ENCODE measurements at places on chromosomes 11 and 22. TPM values are rescaled to one million over a fixed set of nuclear protein-coding genes. Genes with fewer than 3 reads are reported as not detected.

GRCh38 chr11:78417175-78417887, at the start of gene GAB2:
Gene GAB2 (minus strand): TSS chr11:78417820. CDS start chr11:78417720, 100 bp downstream.
- no peak for DNase-seq

SCN4B gene
- 0.72 TPM for total RNA-seq

DNA sequence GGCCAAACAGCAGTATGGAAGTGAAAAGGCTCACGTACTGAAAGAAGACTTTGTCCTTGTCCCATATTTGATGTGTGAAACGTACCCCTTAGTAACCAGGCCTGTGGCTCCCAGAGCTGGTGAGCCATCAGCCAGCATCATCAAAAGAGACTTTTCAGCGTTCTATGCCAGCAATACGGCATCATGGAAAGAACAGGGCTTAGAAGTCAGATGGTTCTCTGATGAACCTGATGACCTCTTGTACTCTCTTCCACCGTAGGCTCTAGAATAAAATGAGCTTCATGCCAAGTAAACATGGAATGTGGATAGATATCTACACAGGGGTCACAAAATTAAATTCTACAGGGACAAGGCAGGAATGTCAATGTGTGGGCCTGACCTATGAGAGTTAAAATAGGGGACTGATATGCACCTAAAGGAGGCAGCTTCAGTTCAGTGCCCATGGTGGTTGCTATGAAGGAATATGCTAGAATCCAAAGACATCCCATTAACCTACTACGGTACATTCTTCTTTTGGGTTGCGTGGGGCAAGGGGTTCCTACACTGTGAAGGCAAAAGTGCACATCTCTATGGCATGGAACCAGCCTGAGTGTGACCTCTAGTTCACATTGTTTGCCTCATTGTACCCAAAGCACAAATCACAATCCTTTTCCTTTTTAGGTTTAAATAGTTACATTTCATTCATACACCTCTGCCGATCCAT, 130.6 kb downstream of the ETS1 start:
- DNase-seq, result no peak

DNA sequence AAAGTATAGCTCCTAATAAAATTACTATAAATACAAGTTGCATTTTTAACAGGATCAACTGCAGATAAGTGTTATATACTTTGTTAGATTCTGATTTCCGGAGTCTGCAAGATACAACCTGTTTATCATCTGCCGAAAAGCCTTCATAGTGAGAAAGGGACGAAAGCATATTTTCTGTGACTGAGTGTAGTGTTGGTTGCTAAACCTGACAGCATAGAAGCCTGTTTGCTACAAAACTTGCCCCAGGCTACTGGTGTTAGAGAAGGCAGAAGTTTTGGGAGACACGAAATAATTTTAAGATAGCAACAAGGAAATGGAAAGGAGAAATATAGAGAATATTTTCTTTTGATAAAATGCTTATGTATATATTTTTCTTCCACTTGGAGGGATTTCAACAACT, 243.5 kb upstream of the NARS2 start:
- DNase-seq, result no peak

Measured in activated CD8-positive, alpha-beta T cell treated with anti-CD3 and anti-CD28 coated beads for 36 hours (primary cell).